ENCODE measurements at places on chromosomes 1 and 21.

- no peak for DNase-seq
Measured at GRCh38 chr1:168636642-168637111, 60.3 kb downstream of the XCL1 start.

DNA sequence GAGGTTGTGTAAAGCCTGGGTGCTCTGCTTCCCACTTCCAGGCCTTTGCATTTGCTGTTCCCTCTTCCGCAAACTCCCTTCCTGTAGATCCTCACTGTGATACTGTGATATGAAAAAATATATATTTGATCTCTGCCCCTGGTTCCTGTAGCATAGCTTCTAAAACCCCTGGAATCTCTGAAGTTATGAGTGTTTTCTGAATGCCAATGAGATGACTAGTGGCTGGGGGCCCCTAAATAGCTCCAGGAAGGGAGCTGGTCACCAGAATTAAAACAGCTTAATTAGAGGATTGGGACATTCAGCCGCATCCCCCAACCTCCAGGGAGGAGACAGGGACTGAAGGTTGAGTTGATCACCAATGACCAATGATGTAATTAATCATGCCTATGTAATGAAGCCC is 21.9 kb downstream of the DUSP10 start:
- DNase-seq = no peak

DNA sequence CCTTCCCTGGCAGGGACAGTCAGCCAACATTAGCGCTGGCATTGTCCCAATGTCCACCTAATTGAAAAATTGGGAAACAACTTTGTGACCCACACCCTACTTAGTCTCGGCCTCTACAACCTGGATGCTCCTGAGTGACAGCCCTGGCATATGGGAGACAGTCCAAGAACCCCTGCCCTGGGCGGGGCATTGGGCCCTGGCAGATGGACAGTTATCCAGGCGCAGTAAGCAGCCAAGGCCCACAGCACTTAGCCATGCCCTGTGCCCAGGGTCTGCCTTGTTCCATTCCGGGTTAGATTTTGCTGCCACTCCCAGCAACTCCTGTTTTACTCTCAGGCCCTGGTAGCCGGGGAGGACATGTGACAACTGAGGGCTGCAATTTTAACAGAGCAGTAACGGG is 50.3 kb downstream of the NFASC start:
- DNase-seq = no peak

DNA sequence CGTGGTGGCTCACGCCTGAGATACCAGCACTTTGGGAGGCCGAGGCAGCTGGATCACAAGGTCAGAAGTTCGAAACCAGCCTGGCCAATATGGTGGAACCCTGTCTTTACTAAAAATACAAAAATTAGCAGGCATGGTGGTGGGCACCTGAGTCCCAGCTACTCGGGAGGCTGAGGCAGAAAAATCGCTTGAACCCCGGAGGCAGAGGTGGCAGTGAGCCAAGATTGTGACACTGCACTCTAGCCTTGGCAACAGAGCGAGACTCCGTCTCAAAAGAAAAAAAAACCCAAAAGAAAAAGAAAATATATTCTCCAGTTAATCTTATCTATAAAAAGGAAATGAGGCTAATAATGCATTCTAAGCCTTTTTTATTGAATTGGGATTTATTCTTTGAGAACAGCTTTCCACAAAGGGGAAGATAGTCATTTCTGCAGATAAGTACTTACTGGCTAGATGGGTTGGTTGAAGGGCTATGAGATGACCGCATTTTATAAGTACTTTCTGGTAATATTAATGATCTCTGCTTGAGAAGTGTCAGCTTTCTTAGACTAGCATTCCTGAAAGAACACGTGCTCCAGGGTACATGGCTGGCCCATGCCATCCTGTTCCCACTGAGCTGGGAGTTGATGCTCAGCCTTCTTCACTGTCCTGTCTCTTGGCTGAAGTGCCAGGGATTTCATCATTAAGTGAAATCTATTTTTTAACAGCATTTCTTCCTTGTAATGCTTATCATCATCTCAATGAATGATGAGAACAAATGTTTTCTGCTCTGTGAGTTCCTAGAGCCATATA is 57.9 kb downstream of the SASS6 start:
- DNase-seq = no peak

DNA sequence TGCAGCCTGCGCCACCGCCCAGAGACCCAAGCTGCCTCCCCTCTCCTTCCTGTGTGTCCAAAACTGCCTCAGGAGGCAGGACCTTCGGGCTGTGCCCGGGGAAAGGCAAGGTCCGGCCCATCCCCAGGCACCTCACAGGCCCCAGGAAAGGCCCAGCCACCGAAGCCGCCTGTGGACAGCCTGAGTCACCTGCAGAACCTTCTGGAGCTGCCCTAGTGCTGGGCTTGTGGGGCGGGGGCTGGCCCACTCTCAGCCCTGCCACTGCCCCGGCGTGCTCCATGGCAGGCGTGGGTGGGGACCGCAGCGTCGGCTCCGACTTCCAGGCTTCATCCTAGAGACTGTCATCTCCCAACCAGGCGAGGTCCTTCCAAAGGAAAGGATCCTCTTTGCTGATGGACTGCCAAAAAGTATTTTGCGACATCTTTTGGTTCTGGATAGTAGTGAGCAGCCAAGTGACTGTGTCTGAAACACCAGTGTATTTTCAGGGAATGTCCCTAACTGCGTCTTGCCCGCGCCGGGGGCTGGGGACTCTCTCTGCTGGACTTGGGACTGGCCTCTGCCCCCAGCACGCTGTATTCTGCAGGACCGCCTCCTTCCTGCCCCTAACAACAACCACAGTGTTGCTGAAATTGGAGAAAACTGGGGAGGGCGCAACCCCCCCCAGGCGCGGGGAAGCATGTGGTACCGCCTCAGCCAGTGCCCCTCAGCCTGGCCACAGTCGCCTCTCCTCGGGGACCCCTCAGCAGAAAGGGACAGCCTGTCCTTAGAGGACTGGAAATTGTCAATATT is 19.0 kb upstream of the CCDC27 start:
- peak; percentile 84 for DNase-seq
